Iris pigment epithelial cell (primary cell): ENCODE measurements at places on chromosomes 5 and 9.

DNA sequence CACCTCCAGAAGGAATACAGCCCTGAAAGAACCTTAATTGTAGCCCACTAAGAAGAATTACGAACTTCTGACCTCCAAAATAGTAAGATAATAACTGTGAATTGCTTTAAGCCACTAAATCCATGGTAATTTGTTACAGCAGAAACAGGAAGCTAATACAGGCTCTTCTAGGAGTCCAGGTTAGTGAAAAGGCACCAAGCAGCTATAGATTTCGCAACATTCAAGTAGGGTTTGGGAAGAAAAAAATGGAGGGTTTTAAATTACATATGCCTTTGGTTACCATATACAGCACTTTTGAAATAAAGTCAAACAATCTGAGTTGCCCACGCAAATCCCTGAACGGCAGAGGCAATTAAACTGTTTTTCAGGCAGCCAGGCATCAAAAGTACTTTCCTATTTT is 1.7 kb upstream of the ACTL7A start:
- DNase-seq, result peak; percentile 50

DNA sequence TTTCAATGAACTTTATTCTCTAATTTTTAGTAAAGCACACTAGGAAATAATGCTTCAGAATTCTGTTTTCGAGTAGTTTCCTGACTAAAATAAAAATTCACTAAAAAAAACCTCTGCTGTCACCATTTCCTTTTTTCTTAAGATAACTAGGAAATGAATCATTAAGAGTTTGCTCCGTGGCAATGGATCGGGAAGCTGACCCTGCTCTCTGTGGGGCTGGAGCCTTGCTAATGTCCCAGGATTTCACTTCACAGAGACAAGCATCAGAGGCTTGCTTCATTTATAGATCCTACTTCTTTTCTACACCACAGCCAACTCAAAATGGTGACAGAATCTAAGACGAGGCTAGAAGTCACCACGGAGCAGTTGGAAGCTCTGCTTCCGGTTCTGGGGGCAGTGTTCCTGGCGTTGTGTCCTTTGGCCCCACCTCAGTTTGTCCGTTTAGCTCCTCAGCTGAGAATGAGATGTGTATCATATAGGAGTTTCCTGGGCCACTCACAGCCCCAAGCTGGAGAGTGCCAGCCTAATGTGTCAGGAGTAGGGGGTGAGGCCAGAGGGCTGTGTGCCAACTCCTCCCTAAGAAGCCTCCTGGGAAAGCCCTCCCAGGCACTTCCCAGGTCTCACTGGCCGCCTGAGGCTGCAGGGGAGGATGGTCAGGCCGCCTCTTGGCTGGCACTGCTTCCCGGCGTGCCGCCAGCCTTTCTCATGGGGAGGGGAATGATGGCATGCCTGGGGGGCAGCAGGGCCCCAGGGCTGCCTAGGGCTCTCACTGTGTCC is 19.6 kb downstream of the TENT4A start:
- peak; percentile 76 for DNase-seq

DNA sequence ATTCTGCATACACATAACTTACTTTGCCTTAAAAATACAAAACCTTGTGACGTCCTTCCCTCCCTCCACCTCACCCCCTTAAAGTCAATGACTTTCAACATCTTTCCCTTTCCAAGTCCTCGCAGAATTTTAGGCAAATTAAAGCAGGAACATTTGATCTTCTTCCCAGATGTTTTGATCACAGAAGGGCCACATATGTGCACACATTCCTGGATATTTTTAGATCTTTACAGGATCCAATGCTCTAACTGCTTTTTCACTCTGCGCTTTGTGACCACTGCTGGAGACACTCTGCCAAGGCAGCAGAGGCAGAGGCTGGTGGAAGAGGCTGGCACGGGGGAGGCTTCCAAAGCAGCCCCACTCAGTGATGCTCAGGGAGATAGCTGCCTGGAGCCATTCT is 130.7 kb downstream of the SEC61B start:
- no peak for DNase-seq

GRCh38 chr9:130542457-130543228 is 36.7 kb upstream of the FUBP3 start:
- no peak for DNase-seq

DNA sequence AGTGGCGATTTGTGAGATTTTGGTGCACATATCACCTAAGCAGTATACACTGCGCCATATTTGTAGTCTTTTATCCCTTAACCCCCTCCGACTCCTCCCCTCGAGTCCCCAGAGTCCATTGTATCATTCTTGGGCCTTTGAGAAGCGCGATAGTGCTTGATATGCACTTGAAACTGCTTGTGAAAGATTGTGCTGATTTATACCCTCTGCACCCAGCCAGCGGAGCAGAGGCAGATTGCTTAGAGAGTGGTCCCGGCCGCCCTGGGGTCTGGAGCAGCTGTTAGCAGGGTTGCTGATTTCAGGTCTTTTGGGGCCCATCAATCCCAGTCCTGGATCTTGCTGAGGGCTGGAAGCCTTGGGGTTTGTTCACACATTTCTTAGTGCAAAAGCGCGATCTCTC is 13.0 kb upstream of the FAM240B start:
- DNase-seq, result no peak

DNA sequence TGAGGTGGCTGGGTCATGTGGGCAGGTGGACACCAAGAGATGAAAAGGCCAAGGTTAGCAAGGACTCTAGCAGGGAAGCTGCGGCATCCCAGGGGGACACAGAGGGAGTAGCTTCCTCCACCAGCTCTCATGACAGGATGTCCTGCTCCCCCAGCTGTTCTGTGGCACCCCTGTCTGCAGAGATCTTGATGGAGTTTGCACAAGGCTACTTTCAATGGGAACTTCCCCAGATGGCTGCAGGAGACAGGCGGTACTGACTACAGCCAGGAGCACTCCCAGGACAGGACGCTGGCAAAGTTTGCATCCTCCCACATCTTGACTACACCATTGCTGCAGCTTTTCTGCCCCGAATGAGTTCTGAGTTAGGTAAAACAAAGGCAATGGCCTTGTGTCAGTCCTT is 312.8 kb downstream of the TLE4 start:
- DNase-seq, result no peak

DNA sequence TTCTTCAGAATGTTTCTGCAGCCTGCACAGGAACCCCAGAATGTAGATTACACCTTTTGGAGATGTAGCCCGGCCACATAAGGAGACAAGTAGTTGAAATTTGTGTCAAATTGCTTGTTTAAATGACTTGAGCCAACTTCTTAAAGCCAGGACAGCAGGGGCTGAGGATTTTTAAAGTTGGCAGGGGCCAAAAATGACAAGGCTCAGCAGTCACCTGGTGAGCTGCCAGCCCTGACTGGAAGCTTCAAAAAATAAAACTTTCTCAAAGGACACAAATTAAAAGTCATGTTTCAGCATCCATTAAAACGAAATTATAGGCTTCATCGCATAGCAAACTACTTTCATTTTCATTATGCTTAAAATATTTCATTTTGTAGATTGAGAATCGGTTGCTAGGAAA is 340.3 kb upstream of the WWC1 start:
- no peak for DNase-seq

- no peak for DNase-seq
These were observed 39.8 kb upstream of the NUDT12 start for GRCh38 chr5:103602438-103602837.
